CD4-positive, alpha-beta T cell treated with Interleukin-15 for 1 hour (primary cell): ENCODE measurements at places on chromosomes 2 and 18.
A peak's percentile ranks its signal among the peaks of the same experiment; 100 is the strongest.

- DNase-seq = no peak
These were observed 559.3 kb upstream of the CDH2 start for GRCh38 chr18:28736223-28736622.

- no peak for DNase-seq
These were observed 82.1 kb downstream of the MAP4K4 start for GRCh38 chr2:101779656-101780055.

DNA sequence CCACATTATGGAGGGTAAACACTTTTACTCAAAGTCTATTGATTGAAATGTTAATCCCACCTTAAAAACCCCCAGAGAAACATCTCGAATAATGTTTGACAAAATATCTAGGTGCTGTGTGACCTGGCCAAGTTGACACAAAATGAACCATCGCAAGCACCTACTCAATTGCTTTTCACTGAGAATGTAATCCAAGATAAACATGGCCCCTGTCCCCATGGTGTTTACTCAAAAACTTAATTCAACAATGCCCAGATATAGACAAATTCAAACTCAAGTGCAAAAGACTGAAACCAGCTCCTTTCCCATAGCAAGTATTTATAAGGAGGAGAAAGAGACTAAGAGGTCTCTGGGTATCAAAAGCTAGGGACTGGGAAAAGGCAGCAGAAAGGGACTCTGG is 15.0 kb upstream of the ACMSD start:
- DNase-seq = no peak

GRCh38 chr2:171706152-171706803 is 19.0 kb downstream of the DYNC1I2 start:
- DNase-seq = no peak

DNA sequence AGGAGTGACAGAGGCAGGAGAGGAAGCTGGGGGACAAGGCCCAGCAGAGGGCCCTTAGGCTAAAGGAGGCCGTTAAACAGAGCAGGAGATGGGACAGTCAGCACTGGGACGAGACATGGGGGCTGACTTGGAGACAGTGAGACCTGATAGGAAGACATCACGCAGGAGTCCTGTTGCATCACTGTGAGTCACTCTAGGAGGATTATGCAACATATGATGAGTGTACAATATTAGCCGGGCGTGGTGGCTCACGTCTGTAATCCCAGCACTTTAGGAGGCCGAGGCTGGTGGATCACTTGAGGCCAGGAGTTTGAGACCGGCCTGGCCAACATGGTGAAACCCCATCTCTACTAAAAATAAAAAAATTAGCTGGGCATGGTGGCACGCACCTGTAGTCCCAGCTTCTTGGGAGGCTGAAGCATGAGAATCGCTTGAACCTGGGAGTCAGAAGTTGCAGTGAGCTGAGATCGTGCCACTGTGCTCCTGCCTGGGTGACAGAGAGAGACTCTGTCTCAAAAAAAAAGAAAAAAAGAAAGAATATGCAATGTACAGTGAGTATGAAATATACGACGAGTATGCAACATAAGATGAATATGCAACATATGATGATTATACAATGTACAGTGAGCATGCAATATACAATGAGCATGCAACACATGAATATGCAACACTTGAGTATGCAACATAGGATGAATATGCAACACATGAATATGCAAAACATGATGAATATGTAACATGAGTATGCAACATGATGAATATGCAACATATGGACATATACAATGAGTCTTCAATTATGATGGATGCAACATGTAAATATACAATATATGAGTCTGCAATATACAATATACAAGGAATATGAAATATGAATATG is 83.3 kb upstream of the ID2 start:
- peak; percentile 77 for DNase-seq
